Activated CD4-positive, alpha-beta T cell treated with anti-CD3 and anti-CD28 coated beads, Interleukin-2, amount 10 ng/mL, durations not matched to agents 7 days and 5 days (primary cell): ENCODE measurements at places on chromosomes 1 and 21. TPM values are rescaled to one million over a fixed set of nuclear protein-coding genes. Genes with fewer than 3 reads are reported as not detected.
A peak's percentile ranks its signal among the peaks of the same experiment; 100 is the strongest.

DNA sequence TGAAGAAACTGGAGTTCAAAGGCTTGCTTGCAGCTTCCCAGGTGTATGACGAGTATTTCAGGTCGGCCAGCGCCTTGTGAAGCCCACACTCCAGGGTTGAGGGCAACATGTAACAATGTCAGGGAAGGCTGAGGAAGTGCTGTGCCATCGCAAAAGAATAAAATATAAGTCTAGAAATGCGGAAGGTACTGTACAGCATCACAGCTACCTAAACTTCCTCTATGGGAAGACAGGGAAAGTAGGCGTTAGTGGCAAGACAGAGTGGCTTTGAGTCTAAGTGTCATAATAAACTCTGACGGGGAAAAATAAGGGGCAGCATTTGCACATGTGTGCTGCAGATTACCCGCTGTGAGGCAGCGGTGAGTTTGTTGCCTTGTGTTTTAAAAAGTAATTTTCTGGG, 28.9 kb downstream of the DOP1B start:
- no peaks in the 10 kb centered on the region for H3K27me3 ChIP-seq
- H3K4me1 ChIP-seq: peaks cover 25% of the 10 kb centered on the region
- H3K4me3 ChIP-seq: no peak overlapping the region
- no peak overlapping the region for H3K27ac ChIP-seq
- no peak for DNase-seq
- H3K36me3 ChIP-seq: peaks cover 13% of the 10 kb centered on the region

CFAP45 gene
- total RNA-seq: 0.25 TPM

OR2T35 gene
- total RNA-seq: not detected

DNA sequence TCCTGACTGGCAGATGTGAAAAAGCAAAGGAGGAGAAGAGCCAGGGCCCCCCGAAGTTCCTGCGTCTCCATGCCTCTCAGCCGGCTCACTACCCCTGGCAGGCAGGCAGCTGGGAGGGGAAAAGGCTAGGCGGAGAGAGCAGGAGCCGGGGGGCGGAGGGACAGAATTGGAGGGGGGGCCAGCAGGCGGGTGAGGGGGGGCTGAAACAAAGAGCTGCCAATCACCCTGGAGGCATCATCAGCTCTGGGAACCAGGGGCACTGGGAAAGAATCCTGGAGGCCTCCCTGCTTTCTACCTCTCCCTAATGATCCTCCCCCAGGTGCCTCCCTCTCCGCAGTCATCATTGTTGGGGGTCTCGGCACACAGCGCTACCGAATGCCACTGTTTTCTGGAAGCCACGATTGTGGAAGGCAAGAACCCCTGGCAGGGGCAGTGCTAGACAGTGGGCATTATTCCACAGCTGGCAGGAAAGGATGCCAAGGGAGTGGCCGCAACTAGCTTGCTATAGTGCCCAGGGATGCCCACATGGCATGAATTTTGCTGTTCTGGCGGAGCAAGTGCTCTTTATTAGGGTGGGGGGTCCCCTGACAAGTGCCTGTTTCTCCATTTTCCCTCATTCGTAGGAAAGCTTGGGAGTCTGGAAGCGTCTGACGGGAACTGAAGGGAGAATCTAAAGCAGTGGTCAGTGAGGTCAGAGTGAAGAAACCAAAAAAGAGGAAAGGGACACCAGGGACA, at the start of gene THBS3:
Gene THBS3 (minus strand): TSS at position 92 of the 735 bp plus-strand sequence. CDS start 21 bp downstream, at position 71.
- H3K4me3 ChIP-seq: peak within 1 kb of the TSS; percentile 82
- no peak for DNase-seq
- H3K27me3 ChIP-seq: no peaks in the 10 kb centered on the region
- H3K36me3 ChIP-seq: peaks cover 8% of the 10 kb centered on the region

DNA sequence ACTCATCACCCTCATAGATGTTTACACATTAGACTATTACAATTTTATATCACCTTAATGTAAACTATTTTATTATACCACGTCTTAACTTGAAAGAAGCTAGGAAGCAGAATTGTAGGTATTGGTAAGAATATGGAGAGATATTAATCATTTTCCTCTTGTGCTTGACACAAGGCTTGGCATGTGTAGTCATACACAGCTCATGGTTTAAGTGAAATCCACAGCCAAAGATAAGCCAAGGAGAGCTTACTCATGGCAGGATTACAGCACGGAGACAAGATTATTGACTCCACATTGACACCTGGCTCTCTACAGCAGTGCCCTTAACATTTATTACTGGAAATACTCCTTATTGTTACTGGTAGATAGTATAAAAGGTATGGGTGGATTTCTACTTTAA, 68.4 kb upstream of the ADGRL4 start:
- no peak overlapping the region for H3K27ac ChIP-seq
- no peaks in the 10 kb centered on the region for H3K27me3 ChIP-seq
- DNase-seq: no peak
- no peak overlapping the region for H3K4me3 ChIP-seq
